ENCODE measurements at places on chromosomes 7 and 10.
A peak's percentile ranks its signal among the peaks of the same experiment; 100 is the strongest.

DNA sequence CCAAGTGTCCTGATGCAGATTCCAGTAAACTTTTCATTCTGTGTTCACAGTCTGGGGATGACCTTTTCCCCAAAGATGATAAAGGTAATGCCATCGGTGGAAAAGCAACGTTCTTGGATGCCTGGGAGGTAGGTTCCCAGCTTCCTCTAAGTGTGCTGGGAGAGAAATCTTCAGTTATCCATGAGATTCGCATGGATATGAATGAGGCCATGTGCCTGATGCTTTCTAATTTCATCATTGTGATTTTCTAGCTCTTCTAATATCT, 5.5 kb downstream of the AKR1B10 start:
- DNase-seq, result no peak

DNA sequence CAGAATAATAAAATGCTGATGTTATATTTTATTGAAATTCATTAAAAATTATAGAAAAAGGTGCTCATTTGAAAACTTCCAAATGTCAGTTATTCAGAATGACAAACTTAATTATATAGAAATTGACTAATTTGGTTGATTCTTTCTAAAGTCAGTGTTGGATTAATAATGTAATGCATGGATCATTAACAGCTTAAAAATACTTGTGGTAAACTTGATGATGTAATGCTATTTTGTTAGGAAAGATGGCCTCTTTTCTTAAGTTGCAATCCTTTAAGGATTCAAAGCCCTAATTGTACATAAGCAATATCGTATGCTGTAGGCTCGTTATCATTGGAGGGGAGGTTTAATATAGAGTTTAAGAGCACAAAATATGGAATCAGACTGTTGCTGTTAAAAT, 141.2 kb downstream of the ZEB1 start:
- no peak for DNase-seq

DNA sequence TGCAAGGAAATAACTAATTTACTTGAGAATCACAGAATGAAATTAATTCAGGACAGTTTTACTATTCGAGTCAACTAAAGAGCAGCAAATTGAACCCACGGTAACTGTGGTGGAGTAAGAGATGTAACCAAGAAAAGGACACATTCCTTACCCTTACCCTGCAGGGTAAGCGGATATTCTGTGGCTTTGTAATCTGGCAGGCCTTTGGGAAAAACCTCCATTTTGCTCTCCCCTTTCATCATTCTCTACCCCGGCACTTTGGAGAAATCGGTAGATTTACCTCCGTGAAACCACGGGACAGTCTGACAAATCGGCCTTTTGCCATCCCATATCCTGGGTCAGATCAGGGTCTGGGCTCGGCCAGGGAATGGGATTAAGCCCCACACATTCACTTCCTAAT, 18.4 kb downstream of the RCC1L start:
- DNase-seq, result no peak

DNA sequence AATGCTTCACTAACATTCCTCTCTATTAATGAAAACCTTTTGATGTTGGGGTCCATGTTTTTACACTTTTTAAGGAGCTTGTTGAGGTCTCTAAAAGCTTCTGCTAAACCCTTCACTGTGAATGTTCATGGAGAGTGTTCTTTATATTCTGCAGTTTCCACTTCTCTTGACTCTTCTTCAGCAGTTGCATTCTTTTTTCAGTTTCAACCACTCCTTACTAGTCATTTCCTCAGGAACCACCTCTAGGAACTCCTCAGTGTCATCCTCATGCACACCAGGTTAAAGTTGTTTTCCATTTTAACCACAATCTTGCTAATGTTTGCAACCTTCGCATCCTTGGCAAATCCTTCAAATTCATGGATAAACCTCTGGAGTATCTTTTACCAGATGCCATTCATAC, 821.6 kb downstream of the ANKRD7 start:
- DNase-seq, result no peak

DNA sequence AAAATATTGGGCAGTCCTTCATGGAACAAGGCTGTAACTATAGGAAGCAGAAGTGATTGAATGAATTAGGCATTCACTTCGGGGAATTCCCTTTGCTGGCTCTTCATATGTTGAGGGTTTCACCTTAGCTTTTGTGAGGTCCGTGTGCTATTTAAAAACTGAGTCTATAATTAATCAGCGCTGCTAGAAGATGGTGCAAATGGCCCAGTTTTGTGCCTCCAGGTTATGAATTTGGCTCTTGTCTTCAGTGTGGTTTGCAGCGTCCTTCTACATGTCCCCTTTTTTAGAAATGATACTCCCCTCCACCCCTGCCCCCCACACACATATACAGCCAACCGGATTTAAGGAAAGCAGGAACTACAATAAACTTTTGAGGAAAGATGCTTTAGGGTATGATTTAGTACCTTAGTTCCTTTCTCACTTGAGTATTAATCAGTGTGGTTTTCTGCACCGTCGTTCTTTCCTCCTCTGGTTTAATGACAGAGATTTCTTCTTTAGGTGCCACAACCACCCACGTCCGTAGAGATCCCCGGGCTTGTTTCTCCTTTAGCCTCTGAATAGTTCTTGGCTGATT, 110.6 kb upstream of the SAMD8 start:
- no peak for DNase-seq

DNA sequence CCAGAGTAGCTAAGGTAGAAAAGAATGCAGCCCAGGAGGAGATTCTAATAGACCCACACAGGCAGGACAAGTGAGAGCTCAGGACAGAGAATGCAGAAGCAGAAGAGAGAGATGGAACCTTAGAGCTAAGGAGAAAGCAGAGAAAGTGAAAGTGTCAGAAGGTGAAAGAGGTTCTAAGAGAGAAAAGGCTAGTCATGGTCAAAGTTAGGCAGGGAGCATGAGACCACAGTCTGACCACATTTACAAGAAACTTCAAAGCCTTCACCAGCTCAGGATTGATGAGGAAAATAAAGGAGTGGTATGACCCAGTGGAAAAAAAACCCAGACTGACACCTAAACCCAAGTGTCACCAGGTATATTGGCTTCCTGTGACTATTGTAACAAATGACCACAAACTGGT, 131.8 kb upstream of the WDR11 start:
- no peak for DNase-seq

DNA sequence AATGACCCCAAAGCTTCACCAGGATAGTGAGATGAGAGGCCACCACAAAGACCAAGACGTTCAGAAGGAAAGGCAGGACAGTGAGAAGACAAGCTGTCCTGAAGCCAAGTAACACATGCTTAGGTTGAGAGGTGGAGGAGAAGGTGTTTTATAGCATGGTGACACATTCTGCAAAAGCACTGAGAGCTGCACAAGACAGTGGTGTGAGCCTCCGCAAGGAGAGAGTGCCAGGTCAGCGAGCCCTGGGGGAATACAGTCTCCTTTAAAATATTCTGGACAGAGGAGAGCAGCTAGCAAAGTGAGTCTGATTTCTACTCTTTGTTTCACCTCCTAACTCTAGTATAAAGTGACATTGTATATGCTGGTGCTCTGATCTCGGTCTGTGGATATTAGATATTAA, 68.0 kb upstream of the VKORC1L1 start:
- no peak for DNase-seq

DNA sequence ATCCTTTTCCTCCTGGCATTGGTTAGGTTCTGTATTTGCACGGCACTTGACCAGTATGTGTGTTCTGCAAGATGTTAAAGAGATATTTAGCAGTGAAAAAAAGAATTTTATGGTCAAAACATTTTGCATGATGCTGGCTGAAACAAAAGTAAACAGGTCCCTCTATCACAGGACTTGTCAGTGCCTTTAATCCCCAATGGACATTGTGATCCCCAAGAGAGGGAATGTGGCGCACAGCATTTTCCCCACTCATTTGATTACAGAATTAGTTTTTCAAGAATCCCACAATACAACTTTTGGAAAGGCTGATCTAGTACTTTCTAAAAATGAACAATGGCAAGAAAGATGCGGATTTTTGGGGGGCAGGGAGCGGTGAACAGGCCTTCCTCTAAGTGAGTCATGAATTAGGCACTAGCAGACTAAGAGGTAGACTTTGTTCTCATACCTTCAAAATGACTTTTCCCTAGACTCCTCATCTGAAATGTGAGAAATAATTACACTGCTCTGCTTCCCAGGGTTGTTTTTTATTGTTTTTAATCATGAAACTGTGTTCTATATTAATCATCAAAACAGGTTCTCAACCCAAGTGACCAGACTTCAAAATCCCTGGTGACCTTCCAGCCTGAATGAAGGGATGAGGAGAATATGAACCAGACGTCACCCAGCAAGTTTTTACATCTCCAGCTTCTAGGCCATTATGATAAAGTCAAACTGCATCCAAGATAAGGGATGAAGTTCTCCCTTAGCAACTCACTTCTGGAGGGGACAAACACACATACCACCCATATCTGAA, 8.6 kb downstream of the FBXW4 start:
- no peak for DNase-seq

DNA sequence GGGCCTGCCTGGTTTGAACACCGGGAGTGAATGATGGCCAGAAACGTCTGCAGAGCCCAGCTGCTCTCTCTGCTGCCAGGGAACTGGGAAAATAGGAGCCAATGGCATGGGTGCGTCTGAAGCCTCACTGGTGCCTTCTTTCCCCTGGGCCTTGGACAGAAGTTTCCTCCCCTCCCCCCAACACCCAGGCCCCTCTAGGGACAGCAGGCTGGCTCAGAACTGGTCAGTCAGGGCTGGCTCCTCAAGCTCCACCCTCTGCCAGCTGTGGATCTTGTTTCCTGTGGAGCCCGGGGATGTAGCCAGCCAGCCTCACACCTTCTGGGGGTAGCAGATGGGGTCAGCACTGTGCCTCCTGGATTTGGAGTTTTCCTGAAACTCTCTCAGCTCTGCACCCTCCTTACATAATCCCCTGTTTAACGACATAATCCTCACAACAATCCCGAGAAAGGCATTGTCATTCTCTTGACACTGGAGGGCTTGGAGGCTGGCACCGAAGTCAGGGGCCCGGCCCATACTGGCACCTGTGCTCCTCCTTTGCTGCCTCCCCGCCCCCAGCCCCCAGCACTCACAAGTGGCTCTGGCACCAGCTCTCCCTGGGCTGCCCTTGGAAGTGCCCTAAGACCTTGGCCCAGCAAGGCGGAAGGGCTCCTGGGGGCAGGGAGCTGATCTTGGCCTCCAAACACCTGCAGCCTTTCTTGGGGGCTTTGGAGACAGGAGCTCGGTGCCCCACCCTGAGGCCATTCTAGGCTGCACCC, 5.7 kb downstream of the LDB3 start:
- no peak for DNase-seq

DNA sequence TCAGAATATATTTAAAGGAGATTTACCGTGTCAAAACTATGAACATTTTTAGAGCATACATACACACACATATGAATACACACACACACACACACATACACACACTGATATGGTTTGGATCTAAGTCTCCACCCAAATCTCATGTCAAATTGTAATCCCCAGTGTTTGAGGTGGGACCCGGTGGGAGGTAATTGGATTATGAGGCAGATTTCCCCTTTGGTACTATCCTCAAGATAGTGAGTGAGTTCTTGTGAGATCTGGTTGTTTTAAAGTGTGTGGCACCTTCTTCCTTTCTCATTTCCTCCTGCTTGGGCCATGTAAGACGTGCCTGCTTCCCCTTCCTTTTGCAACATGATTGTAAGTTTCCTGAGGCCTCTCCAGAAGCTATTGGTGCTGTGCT, 515.0 kb upstream of the ZMIZ1 start:
- DNase-seq, result no peak

GRCh38 chr10:74084955-74085354, 65.7 kb downstream of the AP3M1 start:
- no peak for DNase-seq

DNA sequence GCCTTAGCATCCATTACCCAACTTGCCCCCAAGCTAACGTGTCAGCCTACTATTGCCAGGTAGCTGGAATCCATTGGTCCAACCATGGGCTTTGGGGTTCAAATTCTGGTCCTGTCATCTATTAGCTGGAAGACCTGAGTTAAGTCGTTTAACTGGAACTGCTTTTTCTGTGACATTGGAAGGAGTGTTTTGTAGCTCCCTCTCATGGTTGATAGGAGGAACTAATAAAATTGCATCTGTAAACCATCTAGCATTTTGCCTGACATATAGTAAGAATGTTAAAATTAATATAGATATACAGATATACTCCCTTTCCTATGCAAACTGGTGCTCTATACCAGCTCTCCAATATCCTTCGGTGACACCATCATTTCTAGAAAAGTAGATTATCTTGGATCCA, 23.8 kb upstream of the SLF2 start:
- DNase-seq, result no peak

DNA sequence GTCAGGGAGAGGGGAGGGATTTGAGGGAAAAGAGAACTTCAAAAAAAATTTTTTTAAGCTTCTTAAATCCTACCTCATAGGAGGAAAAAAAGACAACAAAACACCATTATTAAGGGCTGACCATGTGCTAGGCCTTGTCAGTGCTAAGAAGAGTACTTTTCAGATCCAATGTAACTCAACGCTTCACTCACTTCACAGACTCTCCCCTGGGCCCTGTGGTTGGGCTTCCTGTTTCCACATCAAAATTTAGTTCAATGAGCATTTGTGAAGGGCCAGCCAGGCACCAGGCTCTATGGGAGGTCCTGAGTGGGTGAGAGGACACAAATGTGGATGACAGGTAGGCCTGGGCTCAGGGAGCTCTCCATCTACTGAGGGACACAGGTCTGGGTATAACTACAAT, 249.8 kb downstream of the PTEN start:
- no peak for DNase-seq

- peak; percentile 99 for DNase-seq
Observed at GRCh38 chr7:116316838-116317628, 106.7 kb downstream of the TES start.

GRCh38 chr10:118583611-118584010, 11.8 kb downstream of the PRLHR start:
- no peak for DNase-seq

DNA sequence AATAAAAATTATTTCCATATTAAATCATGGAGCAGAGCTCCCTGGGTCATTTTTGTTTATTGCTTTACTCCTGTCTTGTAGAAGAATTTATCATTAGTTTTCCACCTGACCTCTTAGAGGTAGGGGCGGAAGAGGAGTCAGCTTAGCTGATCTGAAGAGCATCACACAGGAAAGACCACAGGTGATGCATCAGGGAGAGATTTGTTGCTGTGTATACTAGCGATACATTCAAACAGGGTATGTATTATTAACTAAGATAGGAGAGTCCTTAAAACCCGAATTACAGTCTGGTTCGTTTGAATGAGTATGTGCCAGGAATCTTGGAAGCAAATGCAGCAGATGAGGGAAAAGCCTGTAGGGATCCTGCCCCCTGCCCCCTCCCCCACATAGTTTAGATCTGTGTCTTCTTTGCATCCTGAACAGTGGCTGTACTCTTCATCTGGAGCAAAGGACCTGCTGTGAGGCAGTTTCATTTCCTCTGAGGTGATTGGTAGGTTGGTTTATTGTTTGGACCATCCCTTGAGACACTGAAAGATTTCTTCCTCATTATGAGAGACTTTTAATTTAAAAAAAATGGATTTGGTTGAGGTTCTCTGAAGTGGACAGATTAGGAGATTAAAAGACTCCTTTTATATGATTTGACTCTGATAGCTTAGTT, 177.0 kb downstream of the SND1 start:
- DNase-seq, result no peak

All from Panc1 (cell line).